A549 treated with AZD2906 at 1 μM for 4 hours (cell line): ENCODE measurements at places on chromosomes 5 and 9. TPM values are rescaled to one million over a fixed set of nuclear protein-coding genes. Genes with fewer than 3 reads are reported as not detected.

Gene OCLN
- total RNA-seq, result 8.6 to 13.3 TPM (median 9.0 TPM) in 5 replicates

Gene FABP6
- total RNA-seq, result 0.48 to 1.2 TPM (median 1.00 TPM) in 5 replicates

Gene FBP2
- not detected in 5 replicates for total RNA-seq

Gene KLF4
- 31.7 to 39.9 TPM (median 36.2 TPM) in 5 replicates for total RNA-seq

Gene CHSY3
- 0.06 to 0.09 TPM (median 0.07 TPM) in 5 replicates for total RNA-seq

Gene ZFR
- 53.6 to 76.8 TPM (median 56.3 TPM) in 5 replicates for total RNA-seq

Gene ACOT12
- 0.10 TPM in 1 of 5 replicates, not detected in the others for total RNA-seq

Gene OR1J2
- total RNA-seq, result 0.10 TPM in 1 of 5 replicates, not detected in the others
